ENCODE measurements at places on chromosomes 5 and 9. TPM values are rescaled to one million over a fixed set of nuclear protein-coding genes. Genes with fewer than 3 reads are reported as not detected.

The DCTN4 gene
- 36.1 TPM for total RNA-seq

The PRRT1B gene
- not detected for total RNA-seq

The TAL2 gene
- not detected for total RNA-seq

The PCDH1 gene
- total RNA-seq = 14.8 TPM

The MCIDAS gene
- not detected for total RNA-seq

The DOCK2 gene
- 5.8 TPM for total RNA-seq

The CRHBP gene
- total RNA-seq = 13.8 TPM

The MARCOL gene
- not detected for total RNA-seq

The PCDHB9 gene
- not detected for total RNA-seq

The PLPPR1 gene
- not detected for total RNA-seq

The COL15A1 gene
- total RNA-seq = 6.2 TPM

The FOXD4L4 gene
- 0.97 TPM for total RNA-seq

The PAXX gene
- total RNA-seq = 29.2 TPM

The SPINK7 gene
- not detected for total RNA-seq

The OGN gene
- 0.49 TPM for total RNA-seq

The IFNA2 gene
- total RNA-seq = not detected

The FBP2 gene
- total RNA-seq = not detected

The PCDHGC5 gene
- 0.65 TPM for total RNA-seq

The SLIT3 gene
- total RNA-seq = 13.2 TPM

The SIT1 gene
- not detected for total RNA-seq

The INSL6 gene
- total RNA-seq = not detected

The NUP214 gene
- total RNA-seq = 33.9 TPM

The WNT8A gene
- total RNA-seq = not detected

The TBC1D2 gene
- total RNA-seq = 5.3 TPM

The FOXD4L5 gene
- total RNA-seq = not detected

Data from cardiac atrium fibroblast (primary cell).